Cardiac fibroblast (primary cell): ENCODE measurements at places on chromosomes 7 and 10.

GRCh38 chr10:79374312-79375191 lies 27.3 kb downstream of the PPIF start:
- DNase-seq = peak; percentile 75

DNA sequence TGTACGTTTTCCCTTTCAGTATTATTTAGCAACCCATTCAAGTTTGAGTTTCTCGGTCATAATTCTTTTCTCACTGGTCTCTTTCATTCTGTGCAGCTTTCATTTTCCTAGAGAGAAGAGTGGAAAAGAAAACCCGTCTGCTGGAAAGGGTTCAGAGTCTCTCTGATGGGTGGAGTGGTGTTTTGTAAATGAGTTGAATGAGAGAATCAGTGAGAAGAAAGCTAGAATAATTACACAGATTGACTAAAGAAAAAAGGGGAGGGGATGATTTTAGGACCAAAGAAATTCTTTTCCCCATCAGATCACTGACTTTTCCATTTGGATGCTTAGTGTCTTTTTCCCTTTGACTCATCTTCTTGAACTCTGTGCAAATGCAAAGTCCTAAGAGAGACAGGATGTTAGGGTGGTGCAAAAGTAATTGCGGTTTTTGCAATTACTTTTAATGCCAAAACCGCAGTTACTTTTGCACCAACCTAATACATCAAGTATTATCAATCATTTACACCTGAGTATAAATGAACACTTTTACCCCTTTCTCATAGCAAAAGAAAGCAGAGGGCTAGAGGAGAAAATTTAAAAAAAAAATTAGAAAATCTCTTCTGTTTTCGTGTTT lies 242.1 kb upstream of the SP4 start:
- DNase-seq = no peak

- peak; percentile 94 for DNase-seq
Observed at GRCh38 chr10:3668276-3668965, 116.6 kb downstream of the KLF6 start.

- peak; percentile 31 for DNase-seq
Observed at GRCh38 chr7:121872831-121873288, at the start of gene PTPRZ1. Gene PTPRZ1, plus strand, starts transcription at chr7:121873161. Its CDS starts 339 bp downstream, at chr7:121873500.

DNA sequence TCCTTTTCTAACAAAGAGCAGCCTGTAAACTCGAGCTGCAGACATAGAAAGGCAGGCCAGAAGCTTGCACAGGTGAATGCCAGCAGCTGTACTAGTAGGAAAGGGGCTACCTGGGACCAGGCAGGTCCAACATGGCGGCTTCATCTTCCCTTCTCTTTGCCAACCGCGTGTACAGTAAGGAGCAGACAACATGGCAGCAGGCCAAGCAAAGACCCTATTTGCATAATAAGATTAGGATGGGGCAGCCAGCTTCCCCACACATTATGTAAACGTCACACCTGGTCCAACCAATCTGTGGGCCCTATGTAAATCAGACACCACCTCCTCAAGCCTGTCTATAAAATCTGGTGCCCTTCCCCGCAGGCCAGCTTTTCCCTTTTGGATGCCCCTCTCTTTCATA lies 1186.5 kb upstream of the AUTS2 start:
- DNase-seq = no peak

- no peak for DNase-seq
Observed at GRCh38 chr7:92794391-92794790, 42.0 kb downstream of the CDK6 start.

GRCh38 chr7:115885550-115885949 lies 145.0 kb downstream of the TFEC start:
- no peak for DNase-seq

DNA sequence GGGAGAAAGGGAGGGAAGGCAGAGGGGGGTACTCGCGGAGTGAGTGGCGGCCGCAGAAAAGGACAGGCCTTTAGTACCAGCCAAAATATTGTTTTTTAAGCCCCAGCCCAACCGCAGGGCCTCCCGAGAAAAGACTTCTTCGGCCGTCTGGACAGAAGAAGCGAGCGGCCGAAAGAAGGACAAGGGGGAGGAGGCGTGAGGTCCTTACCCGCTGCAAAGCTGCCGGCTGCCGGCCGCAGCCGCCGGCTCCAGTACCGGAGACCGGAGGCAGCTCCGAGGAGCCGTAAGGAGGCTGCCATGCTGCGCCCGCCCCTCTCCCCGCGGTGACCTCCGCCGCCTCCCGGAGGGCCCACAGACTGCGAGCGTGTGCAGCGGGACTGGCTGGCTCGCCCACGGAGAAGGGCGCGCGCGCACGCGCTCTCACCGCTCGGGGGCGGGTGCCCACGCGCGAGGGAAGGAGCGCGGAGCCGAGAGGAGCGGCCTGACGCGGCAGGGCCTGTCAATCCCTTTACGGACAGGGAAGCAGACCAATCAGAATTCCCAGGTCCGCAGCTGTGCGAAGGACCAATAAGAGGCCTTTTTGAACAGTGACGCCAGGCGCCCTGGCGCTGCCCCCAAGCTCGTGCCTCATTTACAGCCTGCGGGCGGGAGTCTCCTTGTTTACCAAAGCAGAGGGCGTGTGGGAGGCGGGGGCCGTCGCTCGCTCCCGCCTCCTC lies at the start of gene HIBADH:
TSS of gene HIBADH (minus strand) at position 394 of the 716 bp plus-strand sequence. CDS start at position 299, 95 bp downstream.
- peak; percentile 100 for DNase-seq

- no peak for DNase-seq
Observed at GRCh38 chr10:115020449-115020848, 72.7 kb upstream of the ATRNL1 start.

DNA sequence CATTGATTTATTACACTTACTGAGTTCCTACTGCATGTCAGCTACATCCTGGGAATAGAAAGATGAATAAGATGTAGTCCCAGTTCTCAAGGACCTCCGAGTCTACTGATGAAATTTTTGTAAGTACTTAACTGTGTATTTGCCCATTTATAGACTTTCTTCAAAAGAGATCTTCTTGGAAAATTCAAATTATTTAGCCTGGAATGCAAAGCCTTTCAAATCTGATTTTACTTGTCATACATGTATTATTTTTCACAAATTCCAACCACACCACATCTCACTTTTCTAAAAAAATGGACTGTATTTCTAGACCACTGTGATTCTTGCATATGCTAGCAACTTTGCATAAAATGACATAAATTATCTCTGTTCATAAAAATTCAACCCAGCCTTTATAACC lies 581.3 kb downstream of the ATRNL1 start:
- DNase-seq = no peak

DNA sequence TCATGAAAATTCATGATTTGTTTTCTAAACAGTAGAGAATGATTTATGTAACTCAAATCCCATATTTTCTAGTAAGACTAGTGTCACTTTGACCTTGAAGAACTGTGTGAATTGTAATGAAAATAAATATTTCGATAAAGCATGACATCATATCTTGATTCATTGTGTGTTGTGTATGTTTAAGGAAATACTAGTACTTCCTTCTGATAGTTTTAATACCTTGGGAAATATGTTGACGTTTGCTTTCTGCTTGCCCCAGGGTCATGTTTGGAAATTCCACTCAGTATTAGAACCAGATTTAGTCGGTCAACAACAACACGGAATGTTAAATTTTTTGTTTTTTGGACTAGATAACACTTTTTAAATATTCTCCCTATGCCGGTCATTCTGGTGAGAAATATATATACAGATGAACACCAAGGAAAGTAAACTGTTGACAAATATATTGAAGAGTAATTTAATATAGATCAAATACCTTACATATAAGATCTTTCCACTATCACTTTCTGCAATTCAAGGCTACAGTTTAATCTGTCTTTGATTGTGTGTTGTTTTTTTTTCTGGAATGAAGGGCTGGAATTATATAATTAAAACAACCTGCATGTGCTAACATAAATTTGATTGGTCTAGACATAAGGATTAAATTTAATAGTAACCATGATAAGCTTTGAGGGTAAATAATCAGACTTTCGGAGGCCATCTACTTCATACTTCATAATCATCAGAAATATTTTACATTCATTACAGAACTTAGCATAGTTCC lies 126.2 kb downstream of the MDFIC start:
- peak; percentile 73 for DNase-seq
